ENCODE measurements at places on chromosomes 5 and 9. TPM values are rescaled to one million over a fixed set of nuclear protein-coding genes. Genes with fewer than 3 reads are reported as not detected.

The COL27A1 gene
- 8.4 TPM for total RNA-seq

The GABRG2 gene
- total RNA-seq: 11.2 TPM

The MYORG gene
- 10.4 TPM for total RNA-seq

The GOLGA2 gene
- 95.8 TPM for total RNA-seq

The WDR55 gene
- total RNA-seq: 9.4 TPM

The IL33 gene
- 21.6 TPM for total RNA-seq

The DMRT3 gene
- total RNA-seq: 0.72 TPM

The TRIO gene
- 175 TPM for total RNA-seq

The PHF2 gene
- total RNA-seq: 32.0 TPM

The GLE1 gene
- total RNA-seq: 27.8 TPM

The PCDHA9 gene
- 4.1 TPM for total RNA-seq

The RGS3 gene
- 54.9 TPM for total RNA-seq

The CTNND2 gene
- total RNA-seq: 63.1 TPM

The SOX30 gene
- total RNA-seq: not detected

The CCNI2 gene
- total RNA-seq: 0.69 TPM

The IRX1 gene
- 11.9 TPM for total RNA-seq

The LECT2 gene
- not detected for total RNA-seq

The AK8 gene
- total RNA-seq: 5.3 TPM

The GLRA1 gene
- total RNA-seq: 5.1 TPM

The NIM1K gene
- total RNA-seq: 7.9 TPM

The ZNF79 gene
- 8.8 TPM for total RNA-seq

The GAPVD1 gene
- 91.4 TPM for total RNA-seq

Data from spinal cord (tissue), 10 donors.